ENCODE measurements at places on chromosomes 7 and 10.

- DNase-seq = no peak
These were observed 42.6 kb downstream of the INPP5A start for GRCh38 chr10:132580143-132580542.

DNA sequence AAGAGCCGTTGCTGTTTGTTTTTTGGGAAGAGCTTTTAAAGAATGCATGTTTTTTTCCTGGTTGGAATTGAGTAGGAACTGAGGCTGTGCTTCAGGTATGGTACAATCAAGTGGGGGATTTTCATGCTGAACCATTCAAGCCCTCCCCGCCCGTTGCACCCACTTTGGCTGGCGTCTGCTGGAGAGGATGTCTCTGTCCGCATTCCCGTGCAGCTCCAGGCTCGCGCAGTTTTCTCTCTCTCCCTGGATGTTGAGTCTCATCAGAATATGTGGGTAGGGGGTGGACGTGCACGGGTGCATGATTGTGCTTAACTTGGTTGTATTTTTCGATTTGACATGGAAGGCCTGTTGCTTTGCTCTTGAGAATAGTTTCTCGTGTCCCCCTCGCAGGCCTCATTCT lies 31.6 kb downstream of the PFKFB3 start:
- DNase-seq = no peak

- no peak for DNase-seq
These were observed 273.1 kb downstream of the XPNPEP1 start for GRCh38 chr10:109650228-109650627.

- no peak for DNase-seq
These were observed 1.2 kb upstream of the MLLT10 start for GRCh38 chr10:21532694-21533466.
